ENCODE measurements at places on chromosomes 2 and 18.

DNA sequence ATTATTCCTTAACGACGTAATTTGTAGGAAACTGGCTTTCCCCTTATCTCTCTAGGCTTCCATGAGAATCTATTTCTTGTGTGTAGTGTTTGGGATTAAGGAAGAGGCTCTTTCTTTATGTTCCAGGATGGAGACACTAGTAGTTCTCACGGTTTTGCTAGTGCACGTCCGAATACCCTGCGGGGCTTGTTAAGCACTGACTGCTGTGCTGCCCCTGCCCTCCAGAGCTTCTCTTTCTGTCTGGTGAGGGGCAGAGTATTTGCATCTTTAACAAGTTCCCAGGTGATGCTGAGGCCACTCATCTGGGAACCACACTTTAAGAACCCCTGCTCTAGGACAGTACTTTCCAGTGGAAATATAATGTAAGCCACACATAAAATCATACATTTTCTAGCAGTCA, 76.4 kb downstream of the SPATS2L start:
- DNase-seq = no peak

GRCh38 chr2:54500404-54501205, 44.5 kb downstream of the SPTBN1 start:
- DNase-seq = no peak

DNA sequence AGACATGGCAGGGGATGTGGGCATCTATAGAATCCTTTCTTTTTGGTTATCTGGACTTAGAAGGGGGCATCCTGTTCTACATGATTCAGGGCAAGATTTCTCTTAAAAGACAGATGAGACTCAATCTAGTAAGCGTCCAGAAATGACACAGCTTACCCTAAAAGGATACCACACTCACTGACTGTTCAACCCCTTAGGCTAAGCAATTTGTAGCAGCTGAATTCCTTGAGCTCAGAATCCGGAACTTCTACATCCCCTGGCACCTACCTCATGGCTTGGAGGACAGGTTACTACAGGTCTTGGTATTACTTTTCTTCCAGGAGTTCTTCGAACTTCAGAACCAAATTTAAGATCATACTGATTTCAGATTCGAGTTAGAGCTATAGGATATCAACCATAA, 138.4 kb downstream of the LAMA3 start:
- DNase-seq = no peak

DNA sequence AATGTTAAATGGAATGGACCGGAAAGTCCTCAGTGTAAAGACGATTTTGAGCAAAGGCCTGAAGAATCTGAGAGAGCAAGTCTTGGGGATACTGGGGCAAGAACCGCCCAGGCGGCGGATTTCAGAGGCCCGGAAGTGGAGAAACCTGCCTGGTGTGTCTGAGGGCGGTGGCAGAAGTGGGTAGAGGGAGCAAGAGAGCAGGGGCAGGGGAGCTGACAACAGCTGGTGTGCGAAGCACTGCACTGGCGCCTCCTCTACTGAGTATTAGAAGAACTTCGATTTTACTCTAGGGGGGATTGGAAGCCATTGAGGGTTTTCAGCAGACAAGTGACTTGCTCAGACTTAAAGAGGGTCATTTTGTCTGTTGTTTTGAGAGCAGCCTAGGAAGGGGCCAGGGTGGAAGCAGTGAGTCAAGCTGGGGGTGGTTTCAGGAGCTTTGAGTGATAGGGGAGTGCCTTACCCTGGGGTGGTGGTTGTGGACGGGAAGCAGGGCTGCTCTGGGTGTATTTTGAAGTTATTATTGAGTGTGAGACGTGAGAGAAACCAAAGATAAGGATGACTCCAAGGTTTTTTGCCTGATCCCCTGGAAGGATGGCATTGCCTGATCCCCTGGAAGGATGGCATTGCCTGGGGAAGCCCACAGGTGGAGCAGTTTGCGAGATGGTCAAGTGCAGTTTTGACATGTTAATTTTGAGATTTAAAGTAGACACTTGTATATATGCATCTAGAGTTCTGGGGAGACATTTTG, 52.5 kb downstream of the ZNF236 start:
- peak; percentile 16 for DNase-seq

- DNase-seq = no peak
Observed at GRCh38 chr18:8705238-8705960, at the start of gene MTCL1. MTCL1 (plus strand) TSS chr18:8705556; CDS start chr18:8705661, 105 bp downstream.

DNA sequence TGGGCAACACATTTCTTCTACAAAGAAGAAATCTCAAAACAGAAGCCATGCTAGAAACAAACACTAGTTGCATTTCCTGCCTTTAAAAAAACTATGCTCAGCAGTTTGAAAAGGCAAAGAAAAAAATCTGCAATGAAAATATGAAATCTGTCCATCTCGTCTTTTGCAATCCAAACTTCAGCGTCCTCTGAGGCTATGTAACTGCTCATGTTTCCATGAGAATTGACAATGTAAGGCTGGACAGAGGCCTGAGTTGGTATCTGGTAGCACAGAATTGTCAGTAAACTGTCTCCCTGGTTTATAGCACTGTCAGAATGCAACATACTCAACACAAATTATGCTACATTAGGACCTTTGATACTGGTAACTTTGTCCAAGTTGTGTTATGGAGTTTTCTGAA, 429.9 kb downstream of the ARHGAP15 start:
- DNase-seq = no peak

DNA sequence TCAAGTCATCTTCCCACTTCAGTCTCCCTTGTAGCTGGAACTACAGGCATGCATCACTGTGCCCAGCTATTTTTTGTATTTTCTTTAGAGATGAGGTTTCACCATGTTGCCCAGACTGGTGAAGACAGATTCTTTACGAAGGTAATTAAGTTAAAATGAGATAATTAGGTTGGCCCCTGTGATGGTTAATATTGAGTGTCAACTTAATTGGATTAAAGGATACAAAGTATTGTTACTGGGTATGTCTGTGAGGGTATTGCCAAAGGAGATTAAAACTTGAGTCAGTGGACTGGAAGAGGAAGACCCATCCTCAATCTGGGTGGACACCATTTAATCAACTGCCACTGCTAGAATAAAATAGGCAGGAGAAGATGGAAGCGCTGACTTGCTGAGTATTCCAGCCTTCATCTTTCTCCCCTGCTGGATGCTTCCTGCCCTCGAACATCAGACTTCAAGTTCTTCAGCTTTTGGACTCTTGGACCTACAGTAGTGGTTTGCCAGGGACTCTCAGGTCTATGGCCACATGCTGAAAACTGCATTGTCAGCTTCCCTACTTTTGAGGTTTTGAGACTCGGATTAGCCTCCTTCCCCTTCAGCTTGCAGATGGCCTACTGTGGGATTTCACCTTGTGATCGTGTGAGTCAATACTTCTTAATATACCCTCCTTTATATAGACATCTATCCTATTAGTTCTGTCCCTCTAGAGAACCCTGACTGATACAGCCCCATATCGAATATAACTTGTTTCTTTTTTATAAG, 269.1 kb downstream of the TMX3 start:
- DNase-seq = no peak

DNA sequence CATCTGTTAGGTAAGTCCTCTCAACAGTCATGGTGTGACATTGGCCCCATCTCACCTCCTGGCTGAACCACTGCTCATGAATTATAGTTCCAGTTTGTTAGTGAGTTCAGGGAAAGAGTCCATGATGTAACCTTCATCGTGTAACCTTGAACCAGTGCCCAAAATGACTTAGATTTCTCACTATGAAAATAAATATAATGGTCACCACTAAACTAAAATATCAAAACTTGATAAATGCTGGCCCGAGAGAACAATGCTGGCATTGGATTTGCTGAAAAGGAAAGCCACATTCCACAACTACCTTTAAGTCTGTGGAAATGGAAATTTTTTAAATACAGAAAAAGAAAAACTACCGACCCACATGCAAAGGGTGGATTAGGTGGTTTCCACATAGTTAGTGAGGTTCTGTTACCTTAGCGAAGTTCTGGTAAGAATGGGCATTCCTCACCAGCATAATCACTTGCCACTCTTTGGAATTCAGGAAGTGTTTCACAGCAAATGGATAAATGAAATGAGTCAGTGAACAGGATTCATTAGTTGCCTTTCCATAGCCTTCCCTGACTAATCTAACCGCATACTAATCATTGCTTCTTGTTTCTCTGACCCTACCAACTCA, 133.9 kb upstream of the CTAGE1 start:
- DNase-seq = peak; percentile 27

DNA sequence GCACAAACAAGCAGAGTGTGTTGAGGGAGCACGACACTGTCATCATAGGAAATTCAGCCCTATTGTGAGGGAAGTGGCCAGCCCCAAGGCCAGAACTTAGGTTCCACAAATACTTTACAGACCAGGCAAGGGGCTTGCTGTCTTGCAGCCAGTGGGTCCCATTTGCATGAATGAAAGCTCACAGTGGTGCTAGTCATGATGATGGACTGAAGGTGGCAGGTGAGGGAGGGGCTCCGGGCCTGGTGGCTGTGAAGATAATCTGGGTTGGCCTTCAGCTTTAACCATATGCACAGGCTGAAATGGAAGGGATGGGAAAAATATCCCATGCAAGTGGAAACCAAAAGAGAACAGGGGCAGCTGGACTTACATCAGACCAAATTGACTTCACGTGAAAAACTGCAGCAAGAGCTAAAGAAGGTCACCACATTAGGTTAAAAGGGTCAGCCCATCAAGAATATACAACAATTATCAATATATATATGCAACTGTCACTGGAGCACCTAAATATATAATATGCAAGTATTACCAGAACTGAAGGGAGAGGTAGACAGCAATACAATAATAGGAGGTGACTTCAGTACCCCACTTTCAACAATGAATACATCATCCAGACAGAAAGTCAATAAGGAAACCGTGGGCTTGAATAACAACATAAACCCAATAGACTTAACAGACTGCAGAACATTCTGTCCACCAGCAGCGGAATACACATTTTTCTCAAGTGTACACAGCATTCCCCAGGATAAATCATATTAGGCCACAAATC, 39.6 kb downstream of the DCDC2C start:
- DNase-seq = no peak

- peak; percentile 82 for DNase-seq
Observed at GRCh38 chr2:71331581-71332434, at the start of gene ZNF638. ZNF638 (plus strand) TSS chr2:71331782; CDS start chr2:71348955, 17,173 bp downstream.

DNA sequence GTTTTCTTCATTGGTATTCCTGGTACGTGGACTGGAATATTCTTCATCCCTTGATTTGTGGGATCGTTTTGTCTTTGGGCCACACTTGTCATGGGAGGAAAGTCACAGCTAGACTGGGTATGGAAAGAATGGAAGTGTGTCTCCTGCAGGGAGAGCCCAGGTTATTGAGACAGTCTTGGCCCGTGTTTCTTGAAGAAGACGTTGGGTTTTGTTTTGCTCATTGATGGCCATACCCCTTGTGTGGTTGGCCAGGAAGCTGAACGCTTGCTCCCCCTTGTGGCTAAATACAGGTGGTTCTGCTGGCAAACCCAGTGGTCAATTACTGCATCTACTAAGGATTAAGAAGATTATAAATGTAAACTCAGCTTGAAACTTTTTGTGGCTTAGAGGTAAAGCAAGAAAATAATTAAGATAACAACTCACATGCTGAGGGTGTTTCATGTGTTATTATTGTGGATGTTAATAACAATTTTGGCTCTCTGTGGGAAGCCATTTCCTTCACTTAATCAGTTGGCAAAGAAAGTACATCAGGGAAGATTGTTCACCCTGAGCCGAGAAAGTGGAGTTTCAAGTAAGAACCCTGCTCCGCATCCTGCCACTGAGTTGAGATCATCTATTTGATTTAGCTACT, 91.8 kb downstream of the NEDD4L start:
- DNase-seq = peak; percentile 67

DNA sequence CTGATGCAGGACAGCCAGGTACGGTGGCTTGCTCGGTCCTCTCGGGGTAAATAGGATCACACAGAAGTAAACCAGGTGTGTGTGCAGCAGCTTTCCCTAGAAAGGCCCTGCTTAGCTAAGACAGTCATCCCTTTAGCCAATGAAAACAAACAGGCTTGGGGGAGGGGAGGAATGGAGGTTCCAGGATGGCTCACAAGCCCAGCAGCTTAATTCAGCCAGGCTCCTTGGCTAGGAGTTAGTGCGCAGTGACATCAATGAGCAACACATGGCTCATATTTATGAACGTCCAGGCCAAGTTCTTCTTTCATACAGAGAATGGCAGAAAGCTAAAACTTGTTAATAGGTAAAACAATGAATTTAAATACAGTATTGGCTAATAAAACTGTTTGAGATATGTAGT, 10.2 kb downstream of the IAH1 start:
- no peak for DNase-seq

GRCh38 chr2:27735263-27735904, 36.1 kb upstream of the MRPL33 start:
- no peak for DNase-seq

- no peak for DNase-seq
Observed at GRCh38 chr2:40098786-40099470, 319.9 kb upstream of the THUMPD2 start.

DNA sequence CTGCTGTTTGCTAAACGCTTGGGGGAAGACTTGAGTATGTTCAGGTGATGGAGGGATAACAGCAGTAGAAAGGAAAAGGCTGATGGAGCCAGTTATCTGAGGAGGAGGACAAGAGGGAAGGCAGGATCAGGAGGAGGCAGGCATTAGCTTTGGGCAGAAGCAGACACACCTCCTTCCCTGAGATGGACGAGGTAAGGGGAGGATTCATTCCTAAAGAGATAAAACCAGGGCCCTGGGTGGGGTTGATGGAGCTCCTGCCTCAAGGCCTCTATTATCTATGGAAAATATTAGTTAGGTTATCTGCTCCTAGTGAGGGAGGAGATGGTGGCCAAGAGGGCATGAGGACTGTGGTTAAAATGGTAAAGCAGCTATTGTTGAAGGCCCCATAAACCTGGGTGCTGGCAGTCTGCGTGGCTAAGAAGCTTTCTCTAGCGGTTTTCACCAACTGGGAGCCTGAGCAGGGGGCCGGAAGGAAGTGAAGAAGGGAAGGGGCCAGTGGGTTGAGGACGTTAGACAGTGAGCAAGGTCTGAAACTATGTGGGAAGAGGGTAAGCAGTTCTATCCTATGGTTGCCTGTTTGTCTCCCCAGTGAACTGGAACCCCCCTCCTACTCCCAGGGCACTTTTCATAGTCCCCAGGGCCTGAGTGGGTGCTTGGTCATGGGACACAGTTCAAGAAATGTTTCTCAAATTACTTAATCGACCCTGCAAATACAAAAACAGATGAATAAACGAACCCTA, 56.6 kb upstream of the HK2 start:
- no peak for DNase-seq

- no peak for DNase-seq
Observed at GRCh38 chr18:75159238-75159518, 49.8 kb downstream of the PTGR3 start.

GRCh38 chr2:209579230-209579749, 155.4 kb downstream of the MAP2 start:
- no peak for DNase-seq

- no peak for DNase-seq
Observed at GRCh38 chr2:231452799-231453508, 11.3 kb downstream of the NCL start.

DNA sequence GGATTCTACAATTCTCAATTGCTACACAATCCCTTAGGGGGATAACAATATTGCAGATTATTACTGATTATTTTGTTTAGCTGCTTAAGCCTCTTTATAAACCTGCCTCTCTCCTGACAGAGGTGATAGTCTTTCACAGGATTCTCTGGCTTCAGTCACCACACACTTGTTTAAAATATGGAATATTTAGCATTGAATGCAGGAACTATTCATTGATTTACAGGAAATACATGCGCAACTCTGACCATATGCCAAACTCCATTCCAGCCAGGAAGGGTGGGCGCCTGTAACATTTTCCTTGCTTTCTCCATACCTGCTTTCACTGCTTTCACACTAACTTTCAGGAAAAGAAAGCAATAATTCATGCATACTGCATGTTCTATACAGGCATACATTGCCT, 44.8 kb upstream of the ARHGAP15 start:
- no peak for DNase-seq
